Activated CD4-positive, CD25-positive, alpha-beta regulatory T cell treated with anti-CD3 and anti-CD28 coated beads, Interleukin-2, amount 50 U/mL, for 24 hours (primary cell): ENCODE measurements at places on chromosomes 12 and 14.

GRCh38 chr14:99225436-99226203 is 46.4 kb downstream of the BCL11B start:
- no peak for ATAC-seq

GRCh38 chr14:100110816-100111215 is 45.6 kb downstream of the EVL start:
- ATAC-seq: no peak

GRCh38 chr14:54715239-54715638 is 148.3 kb downstream of the SAMD4A start:
- no peak for ATAC-seq

DNA sequence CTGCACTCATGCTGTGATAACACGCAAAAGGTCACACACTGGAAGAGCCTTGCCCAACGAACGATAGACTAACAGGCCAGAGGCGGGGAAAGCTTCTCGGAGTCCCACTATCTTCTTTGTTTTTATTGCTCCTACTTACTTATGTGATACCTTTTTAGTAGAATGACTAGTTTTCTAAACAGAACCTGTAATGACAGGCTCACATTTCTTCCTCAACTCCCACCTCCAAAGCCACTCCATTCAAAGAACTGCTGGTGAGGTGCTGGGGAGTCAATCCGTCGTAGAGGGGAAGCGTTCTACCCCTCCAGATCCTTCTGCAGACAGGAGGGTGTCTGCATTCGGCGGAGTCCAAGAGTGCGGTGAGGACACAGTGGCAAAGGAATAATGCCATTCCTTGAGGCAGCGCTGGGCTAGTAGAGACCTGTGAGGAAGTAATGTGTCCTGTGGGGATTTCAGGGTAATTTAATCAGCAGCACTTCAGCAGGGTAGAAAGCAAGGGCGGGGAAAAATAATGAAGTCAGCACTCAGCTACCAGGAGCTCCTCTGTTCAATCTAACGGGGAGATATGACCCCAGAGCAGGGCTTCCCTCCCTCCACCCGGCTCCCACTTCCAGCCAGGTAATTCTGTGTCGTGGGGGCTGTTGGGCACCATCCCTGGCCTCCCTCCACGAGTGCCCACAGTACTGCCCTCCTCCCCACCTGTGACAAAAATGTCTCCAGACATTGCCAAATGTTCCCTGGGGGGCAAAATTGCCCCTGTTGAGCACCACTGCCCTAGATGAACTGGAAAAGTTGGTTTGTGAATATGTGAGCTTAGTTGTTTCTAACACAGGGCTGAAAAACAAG is 25.2 kb downstream of the SPRING1 start:
- no peak for ATAC-seq

GRCh38 chr12:47983541-47984115 is 20.2 kb downstream of the TMEM106C start:
- no peak for ATAC-seq

- ATAC-seq: no peak
These were observed 1013.8 kb downstream of the DIO2 start for GRCh38 chr14:79197516-79197915.

GRCh38 chr14:96792591-96792990 is 4.6 kb upstream of the VRK1 start:
- ATAC-seq: no peak

DNA sequence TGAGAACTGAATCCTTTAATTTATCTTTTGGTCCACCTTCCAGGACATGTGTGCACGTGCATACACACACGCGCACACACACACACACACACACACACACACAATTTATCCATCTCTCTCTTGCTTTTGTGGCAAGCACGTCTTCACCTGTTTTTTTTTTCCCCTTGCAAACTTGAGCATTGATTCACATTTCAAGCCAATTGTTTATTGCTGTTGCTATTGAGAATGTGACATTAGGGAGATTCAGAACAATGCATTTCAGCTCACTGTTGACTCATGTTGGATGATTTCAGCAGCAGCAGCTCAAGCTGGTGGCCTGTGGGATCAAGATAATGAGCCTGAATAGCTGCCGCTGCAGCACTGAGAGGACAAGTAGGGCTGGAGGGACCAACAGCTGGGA is 128.9 kb downstream of the SNAPC1 start:
- ATAC-seq: no peak

- no peak for ATAC-seq
These were observed 39.6 kb downstream of the TEAD4 start for GRCh38 chr12:2998789-2999264.

DNA sequence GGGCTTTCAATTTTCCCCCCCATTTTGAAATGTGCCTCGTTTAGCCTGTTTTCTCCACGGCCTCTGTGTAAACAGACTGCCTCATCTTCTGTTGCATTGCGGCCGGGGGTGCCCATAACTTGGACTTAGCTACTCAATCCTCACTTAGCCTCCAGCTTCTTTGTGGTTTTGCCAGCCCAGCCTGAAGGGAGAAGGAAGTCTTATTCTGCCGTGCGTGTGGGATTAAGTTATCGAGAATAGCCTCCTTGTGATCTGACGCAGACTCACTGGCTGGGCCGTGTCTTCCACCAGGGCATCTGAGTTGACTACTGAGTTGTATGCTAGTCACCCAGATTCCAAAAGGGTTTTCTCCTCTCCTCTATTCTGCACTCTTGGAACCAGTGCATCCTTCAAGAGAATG is 8.1 kb downstream of the PRKAB1 start:
- no peak for ATAC-seq

GRCh38 chr14:71465316-71465715 is 466.9 kb upstream of the RGS6 start:
- ATAC-seq: no peak
